ENCODE measurements at places on chromosomes 6 and 20.

DNA sequence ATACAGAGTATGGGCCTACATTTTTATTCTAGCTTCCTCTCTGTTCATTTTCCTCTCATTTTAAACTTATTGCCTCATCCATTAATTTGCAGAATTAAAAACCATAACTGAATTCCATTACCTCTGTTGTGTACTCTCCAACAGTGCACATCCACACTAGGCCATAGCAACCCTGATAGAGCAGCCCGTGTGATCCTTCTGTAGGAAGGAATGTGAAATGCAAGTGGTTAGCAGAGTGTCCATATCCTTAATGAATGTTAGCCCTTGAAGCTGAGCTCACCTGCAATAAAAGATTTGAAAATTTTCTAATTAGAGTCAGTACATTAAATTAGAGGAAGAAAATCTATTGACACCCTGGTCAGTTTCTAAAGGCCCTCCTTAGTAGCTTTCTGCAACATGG is 6.5 kb upstream of the GRIK2 start:
- no peak for DNase-seq

DNA sequence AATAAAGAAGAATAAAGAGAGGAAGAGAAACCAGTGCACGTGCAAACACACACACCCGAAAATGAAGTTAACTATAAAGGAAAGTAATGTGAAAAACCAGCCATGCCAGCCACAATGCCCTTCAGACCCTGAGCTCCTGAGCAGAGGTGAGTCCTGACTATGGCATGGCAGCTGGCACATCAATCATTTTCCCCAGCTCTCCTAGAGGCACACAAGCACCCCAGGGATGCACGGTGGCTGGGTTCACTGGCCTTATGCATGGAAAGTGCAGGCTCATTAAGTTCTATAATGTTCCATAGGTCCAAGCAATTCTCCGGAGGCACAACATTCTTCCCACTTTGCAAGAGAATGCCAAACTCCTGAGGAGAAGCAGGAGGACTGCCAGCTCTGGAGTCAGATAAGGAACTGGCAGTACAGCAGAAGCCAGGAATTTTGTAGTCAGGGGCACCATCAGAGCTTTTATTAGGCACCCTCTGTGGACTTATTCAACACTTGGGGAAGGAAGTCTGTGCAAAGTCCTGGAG is 175.0 kb upstream of the PRDM1 start:
- no peak for DNase-seq

DNA sequence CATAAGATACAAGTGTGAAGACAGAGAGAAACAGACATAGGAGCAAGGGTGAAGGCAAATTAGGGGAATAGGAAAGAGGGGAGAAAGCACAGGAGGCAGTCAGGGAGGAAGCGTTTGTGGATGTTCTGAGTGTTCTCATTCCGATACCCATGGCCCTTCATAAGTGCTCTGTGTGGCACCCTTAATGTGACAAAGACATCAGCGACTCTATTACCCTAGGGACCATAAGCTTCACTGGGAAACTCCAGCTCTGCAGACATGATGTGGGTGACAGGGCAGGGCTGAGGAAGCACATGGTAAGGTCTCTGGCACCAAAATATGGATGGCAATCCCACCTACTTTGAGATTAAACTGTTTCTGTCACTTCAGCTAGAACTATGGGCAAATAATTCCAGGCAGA is 33.0 kb downstream of the F13A1 start:
- no peak for DNase-seq

- no peak for DNase-seq
Observed at GRCh38 chr6:107538856-107539387, 49.0 kb downstream of the SOBP start.

DNA sequence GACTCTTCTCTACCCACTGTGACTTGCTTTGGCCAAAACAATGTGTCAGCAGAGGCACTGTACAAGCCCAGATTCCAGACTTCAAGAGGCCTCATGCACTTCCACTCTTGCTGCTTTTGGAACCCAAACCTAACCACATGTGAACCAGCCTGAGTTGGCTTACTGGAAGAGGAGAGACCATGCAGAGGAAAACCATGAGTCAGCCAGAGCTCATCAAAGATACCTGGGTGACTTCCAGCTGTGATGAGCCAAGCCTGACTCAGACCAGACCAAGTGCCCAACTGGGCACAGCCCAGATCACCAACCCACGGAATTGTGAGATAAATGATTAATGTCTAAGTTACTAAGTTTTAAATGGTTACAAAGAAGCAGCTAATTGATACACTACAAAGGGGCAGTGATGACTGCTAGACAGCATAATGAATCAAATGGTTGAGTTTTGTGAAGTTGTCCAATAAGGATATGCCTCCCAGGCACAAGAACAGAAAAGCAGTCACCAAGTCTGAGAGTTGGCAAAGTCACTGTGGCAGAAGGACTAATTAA is 16.2 kb upstream of the BEND6 start:
- peak; percentile 91 for DNase-seq

DNA sequence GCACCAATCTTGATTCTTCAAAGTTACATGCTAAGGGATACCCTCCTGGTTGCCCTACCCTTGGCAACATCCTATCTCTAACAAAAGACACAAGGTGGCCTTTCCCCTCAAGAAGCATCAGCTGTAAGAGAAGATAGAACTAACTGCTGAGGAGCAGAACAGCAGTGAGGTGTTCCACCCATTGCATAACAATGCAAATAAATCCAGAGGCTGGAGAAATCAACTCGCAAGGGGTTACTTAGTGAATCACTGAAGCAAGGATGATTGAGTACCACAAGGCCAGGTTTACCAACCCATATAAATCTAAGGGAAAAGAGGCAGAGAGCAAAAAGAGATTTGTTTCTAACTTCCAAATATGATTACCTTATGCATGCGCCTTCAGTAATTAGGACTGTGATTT is 36.7 kb downstream of the F13A1 start:
- no peak for DNase-seq

GRCh38 chr6:4950836-4951533 is 52.9 kb downstream of the RPP40 start:
- DNase-seq: no peak

GRCh38 chr6:125219361-125219895 is 65.9 kb downstream of the TPD52L1 start:
- DNase-seq: no peak

- no peak for DNase-seq
Observed at GRCh38 chr6:109262261-109262660, 120.0 kb downstream of the CD164 start.

DNA sequence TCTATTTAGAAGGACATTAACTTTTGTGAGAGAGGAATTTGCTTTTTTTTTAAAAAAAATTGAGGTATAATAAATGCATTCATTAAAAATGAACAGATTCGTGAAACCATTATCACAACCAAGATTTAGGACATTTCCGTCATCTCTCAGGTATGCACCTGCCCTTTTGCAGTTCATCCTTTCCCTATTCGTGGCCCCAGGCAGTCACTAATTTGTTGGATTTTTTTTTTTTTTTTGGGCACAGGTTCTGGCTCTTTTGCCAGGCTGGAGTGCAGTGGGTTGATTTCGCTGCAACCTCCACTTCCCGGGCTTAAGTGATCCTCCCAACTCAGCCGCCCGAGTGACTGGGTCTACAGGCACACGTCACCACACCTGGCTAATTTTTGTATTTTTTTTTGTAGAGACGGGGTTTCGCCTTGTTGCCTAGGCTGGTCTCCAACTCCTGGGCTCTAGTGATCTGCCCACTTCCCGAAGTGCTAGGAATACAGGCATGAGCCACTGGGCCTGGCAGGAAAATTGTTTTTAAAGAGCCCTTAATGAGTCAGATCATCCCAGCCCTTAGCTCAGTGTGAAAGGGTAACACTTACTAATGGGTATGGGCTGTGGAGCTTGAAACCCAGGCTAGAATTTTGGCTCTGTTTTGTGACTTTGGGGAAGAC is 9.2 kb downstream of the PHF3 start:
- DNase-seq: no peak

DNA sequence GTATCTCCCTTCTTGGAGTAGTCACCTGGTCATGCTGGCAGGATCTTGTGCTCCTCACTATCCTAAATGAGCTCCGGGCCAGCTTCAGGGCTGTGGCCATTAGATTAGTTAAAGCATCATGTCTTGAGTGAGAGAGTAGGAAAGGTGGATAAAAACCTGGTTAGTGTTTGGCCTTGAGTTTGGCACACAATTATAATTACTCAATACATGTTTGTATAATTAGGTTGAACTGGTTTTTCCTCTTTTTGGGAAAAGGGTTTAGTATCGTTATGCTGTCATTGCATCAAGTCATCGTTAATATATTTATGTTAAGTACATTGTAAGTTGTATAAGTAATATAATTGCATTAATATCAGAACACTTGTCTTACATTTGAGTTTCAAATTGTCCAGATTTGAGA is 126.3 kb downstream of the CDKAL1 start:
- DNase-seq: no peak

DNA sequence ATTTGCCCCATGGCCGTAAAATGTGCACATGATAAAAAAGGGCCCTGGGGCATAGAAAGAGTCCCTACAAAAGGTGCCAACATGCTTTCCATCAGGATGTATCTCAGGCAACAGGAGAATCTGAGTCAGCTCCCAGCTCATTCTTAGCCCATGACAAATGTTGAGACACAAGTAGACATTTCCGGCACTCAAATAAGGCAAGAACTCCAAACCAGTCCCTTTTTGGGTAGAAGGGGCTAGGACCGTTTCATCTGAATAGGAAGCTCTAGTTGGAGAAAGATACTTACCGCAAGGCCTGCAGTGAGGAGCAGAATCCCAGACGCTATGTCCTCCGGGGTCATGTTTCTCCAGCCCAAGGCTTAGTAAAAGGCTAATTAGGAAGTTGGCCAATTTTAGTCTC is 261.0 kb upstream of the RIN2 start:
- no peak for DNase-seq

GRCh38 chr6:51045548-51045947 is 226.9 kb downstream of the TFAP2B start:
- DNase-seq: no peak

GRCh38 chr6:132530293-132530974 is 7.6 kb upstream of the TAAR9 start:
- no peak for DNase-seq

DNA sequence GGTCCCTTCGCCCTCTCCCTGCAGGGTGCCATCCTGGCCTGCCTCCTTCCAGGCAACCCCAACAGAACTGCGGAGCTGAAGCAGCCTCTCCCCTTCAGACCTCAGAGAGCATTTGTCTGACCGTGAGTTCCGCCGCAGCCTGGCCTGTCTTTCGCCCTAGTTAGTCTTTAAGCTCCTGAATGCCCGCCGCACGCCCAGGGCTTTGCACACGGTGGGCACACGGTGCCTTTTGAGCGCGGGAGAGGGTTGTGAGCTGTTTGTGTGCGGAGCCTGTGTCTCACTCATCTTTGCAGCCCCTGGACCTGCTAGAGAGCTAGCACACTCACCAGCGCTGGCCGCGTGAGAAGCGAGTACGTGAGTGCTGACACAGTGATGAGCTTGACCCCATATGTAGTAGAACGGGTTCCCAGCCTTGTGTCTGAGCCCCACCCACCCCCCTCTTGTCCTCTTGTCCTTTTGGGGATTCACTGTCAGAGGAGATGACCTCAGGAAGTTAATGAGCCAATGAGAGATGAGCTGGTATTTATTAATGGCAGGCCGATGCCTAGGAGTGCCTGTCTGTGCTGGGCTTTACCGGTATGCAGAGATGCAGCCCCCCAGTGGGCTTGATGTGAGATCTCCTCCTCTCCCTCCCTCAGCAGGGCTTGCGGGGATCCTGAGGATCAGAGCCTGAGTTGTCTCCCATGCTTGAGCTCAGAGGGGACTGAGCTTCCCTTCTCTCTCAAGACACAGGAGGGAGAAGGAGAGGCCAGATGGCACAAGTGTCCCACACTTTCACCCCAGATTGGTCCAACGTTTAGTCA is 249.2 kb downstream of the FARS2 start:
- DNase-seq: no peak

- no peak for DNase-seq
Observed at GRCh38 chr6:56475736-56476457, 166.8 kb downstream of the DST start.

- peak; percentile 61 for DNase-seq
Observed at GRCh38 chr20:38127920-38128528, 37.0 kb downstream of the TGM2 start.

DNA sequence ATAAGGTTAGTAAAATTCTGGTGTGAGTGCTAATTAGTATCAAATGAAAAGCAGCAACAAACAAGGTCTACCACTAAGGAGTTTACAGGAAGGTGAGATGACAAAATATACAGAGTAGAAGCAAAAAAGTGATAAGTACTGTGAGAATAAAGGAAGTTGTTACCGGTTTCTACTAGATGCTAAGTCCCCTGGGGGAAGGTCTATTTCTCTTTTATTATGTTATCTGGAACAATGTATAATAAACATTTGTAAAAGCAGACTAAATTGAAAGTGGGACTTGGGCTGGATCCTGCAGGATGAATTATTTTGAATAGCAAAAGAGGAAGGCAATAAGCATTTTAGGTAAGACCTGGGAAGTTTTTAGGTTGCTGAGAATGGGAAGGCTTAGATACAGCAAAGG is 158.7 kb upstream of the SLC22A16 start:
- no peak for DNase-seq

DNA sequence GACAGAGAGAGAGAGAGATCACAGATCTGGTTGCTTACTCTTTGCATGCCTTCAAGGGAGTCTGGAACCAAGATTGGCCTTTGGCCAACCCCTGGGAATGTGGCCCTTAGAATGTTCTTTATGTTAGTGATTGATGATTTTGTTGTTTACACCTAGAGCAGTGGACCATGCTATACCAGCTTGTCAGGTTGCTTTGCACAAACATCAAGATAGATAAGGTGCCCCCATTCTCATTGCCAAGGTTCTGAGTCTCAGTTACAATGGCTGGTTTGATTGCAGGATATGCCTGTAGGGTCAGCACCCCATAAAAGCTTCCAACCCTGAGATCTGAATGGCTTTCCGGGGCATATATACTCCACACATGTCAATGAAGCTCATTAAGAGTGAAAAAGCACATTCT is 53.5 kb upstream of the SLC2A12 start:
- DNase-seq: no peak

- DNase-seq: no peak
Observed at GRCh38 chr6:106790149-106790770, 160.9 kb downstream of the QRSL1 start.

- DNase-seq: no peak
Observed at GRCh38 chr6:89414215-89414614, 2.1 kb upstream of the RRAGD start.

DNA sequence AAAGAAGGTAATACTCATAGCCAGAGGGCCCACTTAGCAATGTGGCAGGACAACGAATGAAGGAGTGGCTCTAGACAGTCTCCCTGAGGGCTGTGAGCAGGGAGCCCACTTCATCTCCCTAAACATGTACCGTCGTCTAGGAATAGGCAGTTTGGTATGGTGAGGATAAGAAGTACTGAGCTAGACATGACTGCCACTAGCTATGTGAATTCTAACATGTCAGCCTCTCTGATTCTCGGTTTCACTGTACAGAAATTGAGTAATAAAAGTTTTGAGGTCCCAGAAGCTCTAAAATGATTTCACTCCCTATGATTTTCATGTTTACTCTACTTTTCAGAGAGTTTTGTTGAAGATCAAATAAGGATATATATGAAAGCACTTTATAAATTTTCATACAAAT is 107.1 kb downstream of the AHI1 start:
- DNase-seq: no peak

GRCh38 chr6:6788394-6789032 is 200.0 kb downstream of the LY86 start:
- DNase-seq: no peak

GRCh38 chr6:36383606-36384005 is 3.9 kb downstream of the ETV7 start:
- DNase-seq: no peak

- no peak for DNase-seq
Observed at GRCh38 chr20:19056909-19057308, 155.5 kb upstream of the SLC24A3 start.

Measured in RWPE2 (cell line).